ENCODE measurements at places on chromosomes 13 and 19.

DNA sequence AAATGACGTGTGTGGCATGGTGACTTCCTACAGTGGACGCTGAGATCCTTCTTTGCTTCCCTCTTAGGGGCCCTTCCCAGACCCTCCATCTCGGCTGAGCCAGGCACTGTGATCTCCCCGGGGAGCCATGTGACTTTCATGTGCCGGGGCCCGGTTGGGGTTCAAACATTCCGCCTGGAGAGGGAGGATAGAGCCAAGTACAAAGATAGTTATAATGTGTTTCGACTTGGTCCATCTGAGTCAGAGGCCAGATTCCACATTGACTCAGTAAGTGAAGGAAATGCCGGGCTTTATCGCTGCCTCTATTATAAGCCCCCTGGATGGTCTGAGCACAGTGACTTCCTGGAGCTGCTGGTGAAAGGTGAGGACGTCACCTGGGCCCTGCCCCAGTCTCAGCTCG is 5.2 kb downstream of the LAIR2 start:
- no peak for DNase-seq

DNA sequence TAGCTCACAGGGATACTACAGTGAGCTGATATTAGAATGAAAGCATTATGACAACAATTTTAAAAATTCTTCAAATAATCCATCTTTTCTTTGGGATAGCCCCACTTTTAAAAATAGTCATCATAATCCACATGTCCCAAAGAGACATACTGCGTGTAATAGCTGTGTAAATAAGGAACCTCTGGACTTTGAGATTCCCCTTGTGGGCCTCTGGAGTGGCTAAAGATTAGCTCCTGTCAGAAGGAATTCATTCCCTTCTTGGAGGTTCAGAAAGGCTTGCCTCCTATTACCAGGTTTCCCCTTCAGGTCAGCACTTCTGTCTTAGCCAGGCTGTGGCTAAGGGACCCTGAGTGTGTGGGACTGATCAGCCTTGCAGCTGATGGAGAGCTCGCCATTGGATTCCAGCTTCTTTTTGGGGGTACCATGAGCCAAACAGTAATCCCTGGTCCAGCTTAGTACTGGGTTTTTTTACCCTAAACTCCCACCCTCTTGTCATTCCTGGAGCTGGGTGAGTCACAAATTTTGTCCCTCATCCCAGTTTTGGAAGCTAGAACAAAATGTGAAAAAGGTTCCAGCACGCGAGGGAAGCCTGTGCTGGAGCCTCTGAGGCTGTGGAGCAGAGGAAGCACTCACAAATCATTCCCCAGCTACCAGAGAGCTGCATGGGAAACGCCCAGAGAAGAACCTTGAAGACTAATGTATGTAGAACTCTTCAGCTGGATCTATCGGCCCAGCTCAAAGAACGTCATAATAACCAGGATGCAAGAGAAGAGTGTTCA is 96.7 kb downstream of the RNASEH2B start:
- DNase-seq: no peak

GRCh38 chr13:95106562-95106961 is 194.7 kb downstream of the ABCC4 start:
- DNase-seq: no peak

DNA sequence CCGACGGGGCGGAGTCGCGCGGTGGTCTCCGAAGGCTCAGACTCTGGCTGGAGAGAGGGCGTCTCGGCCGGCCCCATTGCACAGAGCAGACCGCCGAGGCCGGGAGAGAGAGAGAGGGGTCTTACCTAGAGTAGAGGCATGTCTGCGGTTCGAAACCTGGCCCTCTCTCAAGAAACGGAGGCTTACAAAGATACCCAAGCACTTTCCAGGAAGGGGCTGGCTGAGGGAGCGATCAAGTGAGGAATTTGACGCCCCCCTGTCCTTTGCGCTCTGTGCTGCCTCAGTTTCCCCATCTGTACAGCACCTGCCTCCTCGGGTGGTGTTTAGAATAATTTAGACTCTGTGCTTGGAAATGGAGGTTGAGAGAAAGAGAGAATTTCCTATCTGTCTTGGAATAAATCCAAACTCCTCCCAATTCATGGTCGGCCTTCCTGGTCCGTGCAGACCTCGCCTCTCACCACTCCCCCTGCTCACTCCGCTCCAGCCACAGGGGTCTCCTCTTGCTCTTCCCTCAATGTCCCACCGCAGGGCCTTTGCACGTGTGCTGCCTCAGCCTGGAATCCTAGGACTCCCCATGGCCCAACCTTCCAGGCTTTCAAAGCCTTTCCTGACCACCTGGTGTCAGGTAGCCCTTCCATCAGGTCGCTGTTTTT is 658 bp upstream of the ISOC2 start:
- no peak for DNase-seq

- DNase-seq: no peak
Measured at GRCh38 chr19:8335343-8336071, 7.6 kb downstream of the KANK3 start.

DNA sequence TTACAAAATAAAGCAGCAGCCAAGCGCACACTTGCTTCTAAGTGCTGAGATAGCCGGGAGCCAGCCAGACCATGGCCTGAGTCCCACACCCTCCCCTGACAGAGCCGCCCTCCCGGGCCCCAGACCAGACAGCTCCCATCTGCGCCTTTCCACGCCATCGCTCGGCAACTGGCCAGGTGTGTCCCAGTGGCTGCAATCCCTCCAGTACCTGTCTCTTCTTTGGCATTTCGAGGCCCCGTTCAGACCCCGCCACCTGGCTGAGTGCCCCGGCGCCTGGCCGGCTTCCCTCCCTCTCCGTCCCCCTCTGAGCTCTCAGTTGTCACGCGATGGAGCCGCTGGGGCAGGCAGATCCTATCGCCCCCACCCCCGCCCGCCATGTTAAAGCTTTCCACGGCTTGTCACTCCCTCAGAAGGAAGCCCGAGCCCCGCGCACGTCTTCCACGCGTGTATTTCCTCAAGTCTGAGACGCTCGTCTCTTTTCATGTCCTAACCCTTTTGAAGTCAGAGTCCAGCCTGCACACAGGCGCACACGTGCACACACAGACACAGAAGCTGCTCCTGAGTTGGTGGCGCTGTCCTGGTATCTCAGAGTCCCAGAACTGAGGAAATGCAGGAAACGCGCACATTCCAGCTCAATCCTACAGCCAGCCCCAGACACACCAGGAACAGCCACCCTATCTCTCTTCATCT is 7.9 kb downstream of the MLLT1 start:
- peak; percentile 45 for DNase-seq

- DNase-seq: no peak
Measured at GRCh38 chr19:50573741-50574461, 5.7 kb upstream of the LRRC4B start.

DNA sequence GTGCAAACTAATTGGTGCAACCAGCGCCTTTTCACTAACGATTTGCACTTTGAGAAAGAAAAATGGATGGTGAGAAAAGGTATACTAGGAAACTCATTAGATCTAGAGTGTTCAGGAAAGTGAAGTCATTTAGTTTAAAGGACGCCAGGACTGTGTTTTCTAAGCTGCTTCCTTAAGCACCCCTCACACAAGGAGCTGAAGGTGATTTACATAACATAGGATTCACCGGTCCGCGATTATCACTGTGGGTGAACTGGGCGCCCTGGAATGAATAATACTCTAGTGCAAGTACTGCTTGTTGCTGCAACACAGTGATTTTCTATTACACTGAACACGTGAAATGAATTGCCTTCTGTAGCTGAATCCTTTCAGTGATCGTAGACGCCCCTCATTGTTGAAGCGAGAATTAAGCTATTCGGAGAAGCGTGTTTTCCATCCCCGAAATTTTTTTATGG is 2.6 kb upstream of the MAB21L1 start:
- no peak for DNase-seq

DNA sequence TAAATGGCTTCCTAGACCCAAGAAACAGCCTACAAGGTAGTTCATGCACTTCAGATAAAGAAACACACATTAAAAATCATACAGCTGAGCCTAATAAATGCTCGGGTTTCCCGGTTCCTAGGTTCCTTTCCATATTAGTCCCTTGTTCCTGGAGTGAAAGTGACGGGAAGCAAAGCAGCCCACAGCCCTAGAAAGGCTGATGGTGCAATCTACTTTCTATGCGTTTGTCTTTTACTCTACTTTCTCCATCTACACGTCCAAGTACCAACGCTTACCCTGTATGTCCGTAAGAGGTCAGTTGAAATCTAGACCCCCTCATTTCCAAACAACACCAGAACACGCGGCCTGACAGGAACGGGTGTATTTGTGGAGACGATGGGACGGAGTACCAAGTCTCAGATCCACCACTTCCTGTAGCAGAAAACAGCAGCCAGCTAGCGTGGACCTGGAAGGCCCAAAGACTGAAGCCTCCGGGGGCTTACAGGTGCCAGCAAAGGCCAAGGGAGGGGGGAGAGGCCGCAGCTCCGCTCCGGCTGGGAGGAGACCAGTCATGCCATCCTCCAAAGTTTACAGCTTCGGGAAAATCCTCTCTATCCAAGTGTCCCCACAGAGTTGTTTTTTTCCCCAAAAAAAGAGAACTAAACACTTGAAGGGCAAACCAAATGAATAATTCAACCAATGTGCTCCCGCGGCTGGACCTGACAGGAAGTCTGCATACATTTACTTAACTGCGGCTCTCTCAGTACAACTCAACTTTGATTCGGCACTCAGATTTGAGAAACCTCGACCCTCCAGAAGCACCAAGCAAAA is 34.1 kb downstream of the STK24 start:
- DNase-seq: no peak

- peak; percentile 42 for DNase-seq
Measured at GRCh38 chr19:43820098-43820883, 6.8 kb upstream of the ZNF283 start.

- DNase-seq: peak; percentile 88
Measured at GRCh38 chr19:44925114-44925891, 10.9 kb downstream of the APOC1 start.

DNA sequence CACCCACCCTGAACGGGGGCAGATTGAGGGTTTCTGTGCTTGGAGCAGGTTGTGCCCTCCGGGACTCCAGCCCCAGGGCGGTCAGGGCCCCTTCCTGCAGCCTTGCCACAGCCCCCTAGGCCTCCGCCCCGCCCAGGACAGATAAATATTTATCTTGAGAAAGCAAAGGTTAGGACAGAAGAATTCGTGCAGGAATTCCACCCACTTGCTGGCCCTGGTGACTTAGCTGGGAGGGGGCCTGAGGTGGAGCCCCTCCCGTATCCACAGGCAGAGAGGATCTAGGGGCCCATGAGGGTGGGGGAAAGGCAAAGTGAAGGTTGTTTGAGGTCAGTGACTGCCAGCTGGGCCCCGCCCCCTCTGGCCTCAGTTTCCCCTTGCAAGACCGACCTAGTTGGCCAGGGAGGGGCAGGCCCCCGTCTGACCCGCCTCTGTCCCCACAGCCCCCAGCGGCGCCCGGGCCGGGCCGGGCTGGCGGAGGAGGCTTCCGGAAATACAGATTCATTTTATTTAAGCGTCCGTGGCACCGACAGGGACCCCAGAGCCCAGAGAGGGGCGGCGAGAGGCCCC is 5.2 kb downstream of the MIDN start:
- no peak for DNase-seq

DNA sequence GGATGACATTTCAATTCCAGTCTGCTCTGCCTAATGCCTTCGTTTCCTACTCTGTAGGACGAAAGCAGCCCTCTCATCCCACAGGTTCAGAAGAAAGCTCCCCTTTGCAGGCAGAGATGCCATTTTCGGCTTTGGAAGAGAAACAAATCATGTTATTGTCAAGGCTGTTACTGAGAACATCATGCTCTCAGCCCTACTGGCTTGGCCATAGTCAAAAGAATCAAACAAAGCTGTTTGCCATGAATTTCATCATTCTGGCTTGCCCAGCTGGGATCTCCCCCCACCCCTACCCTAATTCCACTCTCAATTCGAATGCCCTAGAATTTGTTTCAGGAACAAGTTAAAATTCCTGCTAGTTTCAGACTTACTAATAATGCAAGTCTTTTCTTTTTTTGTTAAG is 162.3 kb upstream of the SERP2 start:
- DNase-seq: peak; percentile 87

- no peak for DNase-seq
Measured at GRCh38 chr13:112838842-112839117, 130.2 kb upstream of the MCF2L start.

- DNase-seq: peak; percentile 75
Measured at GRCh38 chr13:23322353-23323336, 110.9 kb downstream of the SACS start.

DNA sequence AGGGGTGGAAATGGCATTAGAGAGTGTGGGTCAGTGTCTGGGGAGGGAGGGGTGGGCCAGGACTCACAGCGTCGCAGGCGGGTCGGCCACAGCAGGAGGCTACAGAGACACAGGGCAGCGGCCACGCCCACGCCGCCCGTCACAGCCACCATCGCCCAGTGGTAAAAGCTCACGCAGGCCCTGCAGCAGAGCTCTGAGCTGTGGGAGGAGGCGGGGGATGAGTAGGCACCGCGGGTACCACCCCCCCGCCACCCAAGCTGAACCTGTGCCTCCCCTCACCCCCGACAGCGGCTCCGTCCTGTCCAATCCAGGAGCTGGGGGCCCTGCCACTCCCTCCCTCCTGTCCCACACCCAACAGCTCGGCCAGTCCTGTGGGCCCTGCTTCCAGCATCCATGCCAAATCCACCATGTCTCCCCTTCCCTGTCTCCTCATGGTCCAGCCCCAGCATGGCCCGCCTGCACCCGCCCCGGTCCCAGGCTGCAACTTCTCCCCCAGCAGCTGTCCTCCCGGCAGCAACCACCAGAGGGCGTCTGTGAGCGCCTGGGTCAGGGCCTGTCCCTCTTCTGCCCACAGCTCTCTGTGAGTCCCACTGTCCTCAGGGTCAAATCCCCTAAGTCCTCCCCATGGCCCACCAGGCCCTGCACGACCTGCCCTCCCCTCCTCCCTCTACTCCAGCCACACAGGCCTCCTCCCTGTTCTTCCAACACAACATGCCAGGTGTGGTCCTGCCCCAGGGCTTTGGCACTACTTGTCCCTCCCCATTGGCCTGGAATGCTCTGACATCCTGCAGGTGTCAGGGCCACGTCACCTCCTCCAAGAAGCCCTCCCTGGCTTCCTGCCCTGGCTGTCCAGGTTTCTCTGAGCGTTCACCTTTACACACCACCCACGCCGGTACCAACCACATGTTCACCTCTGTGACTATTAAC is 6.0 kb downstream of the TEKTIP1 start:
- peak; percentile 82 for DNase-seq

DNA sequence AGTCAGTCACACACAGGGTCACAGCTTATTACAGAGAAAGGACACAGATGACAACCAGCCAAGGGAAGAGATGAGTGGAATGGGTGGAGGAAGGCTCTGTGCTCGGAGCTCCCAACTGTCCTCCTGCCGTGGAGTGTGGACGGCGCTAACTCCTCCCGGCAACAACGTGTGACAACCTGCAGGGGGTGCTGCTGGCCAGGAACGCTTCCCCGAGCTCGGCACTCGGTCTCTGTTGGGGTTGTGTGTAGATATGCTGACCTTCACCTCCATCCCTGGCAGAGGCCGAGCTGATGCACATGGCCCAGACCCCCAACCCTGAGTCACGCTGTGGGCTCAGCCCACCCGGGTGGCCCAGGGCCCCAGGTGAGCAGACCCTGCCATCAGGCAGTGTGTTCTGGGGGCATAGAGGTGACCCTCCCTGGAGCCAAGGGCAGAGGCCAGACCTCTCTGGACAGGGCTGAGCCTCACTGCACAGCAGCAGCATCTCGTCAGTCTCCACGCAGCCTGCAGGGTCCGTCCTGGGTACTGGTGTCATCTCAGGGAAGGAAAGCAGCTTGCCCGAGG is 14.1 kb downstream of the ZNF444 start:
- no peak for DNase-seq
